ENCODE measurements at places on chromosomes 7 and 10.

DNA sequence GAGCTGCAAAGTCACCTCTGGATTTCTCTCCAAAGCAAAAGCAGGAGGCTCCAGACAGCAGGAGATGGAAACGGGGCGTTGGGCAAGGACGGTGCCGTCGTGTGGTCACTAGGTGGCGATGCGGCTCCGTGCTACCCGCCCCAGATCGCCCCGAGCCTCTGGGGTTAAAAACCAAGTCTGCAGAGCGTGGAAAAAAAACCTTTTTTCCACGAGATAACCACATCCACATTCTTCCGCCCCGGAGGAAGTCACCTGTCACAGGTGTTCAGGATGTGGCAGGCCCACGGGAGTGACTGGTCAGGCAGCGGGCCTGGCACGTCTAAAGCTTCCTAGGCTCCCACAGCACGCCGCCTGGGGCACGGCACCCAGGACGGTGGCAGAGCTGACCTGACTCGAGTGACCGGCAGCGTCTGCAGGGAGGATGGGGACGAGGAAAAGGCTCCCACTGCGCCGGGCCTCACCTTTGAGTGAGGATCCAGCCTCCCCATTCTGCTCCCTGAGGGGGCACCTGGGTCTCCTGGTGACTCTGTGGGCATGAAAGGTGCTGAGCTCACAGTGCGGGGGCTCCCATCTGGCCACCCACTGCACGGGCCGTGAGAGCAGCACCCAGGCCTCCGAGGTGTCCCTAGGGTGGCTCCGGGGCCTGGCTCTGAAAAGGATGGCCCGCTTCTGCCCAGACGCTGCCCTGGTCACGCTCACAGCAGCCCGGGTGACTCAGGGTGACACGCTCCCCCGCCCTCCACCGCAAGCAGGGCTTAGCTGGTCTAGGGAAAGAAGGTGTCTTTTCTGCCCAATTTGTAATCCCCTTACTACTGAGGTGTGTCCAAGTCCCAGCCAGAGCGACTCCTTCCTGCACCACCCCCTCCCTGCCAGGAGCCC is 71.3 kb upstream of the TNRC18 start:
- DNase-seq = peak; percentile 97

- no peak for DNase-seq
Observed at GRCh38 chr10:70562036-70562755, 40.3 kb downstream of the PRF1 start.

GRCh38 chr10:97903128-97904017 is 53.7 kb downstream of the GOLGA7B start:
- DNase-seq = no peak

GRCh38 chr7:69935107-69935506 is 336.8 kb downstream of the AUTS2 start:
- DNase-seq = no peak

GRCh38 chr7:50661345-50662040 is 96.3 kb upstream of the DDC start:
- DNase-seq = no peak

GRCh38 chr10:628386-629045 is 61.0 kb downstream of the DIP2C start:
- no peak for DNase-seq

- no peak for DNase-seq
Observed at GRCh38 chr10:71150796-71151195, 61.6 kb upstream of the UNC5B start.

DNA sequence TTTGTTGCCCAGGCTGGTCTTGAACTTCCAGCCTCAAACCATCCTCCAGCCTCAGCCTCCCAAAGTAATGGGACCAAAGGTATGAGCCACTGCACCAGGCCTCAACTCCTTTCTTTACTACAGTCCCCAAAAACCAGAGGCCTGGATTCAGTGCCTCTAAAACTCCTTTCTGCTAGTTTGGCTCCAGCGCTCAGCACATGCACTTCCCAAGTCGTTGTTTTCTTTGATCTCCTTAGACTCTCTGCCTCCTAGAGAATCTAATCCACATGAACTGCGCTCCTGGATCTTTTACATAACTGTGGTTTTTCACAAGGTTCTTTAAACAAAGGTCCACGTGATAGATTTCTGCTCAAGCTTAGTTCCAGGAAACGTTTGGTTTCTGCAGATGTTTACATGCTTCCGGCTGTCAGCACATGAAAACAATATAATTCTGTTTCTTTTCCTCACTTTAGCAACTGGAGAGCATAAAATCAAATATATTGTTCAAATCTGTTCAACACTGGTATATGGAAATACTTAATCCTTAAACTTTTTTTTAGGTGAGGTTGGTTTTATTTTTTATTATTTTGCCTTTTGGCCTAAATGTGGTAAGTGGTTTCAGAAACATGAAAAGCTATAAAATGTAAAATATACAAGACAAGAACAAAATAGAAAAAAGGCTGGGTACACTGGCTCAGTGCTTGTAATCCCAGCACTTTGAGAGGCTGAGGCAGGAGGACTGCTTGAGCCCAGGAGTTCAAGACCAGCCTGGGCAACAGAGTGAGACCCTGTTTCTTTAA is 270.5 kb upstream of the MKLN1 start:
- peak; percentile 38 for DNase-seq

DNA sequence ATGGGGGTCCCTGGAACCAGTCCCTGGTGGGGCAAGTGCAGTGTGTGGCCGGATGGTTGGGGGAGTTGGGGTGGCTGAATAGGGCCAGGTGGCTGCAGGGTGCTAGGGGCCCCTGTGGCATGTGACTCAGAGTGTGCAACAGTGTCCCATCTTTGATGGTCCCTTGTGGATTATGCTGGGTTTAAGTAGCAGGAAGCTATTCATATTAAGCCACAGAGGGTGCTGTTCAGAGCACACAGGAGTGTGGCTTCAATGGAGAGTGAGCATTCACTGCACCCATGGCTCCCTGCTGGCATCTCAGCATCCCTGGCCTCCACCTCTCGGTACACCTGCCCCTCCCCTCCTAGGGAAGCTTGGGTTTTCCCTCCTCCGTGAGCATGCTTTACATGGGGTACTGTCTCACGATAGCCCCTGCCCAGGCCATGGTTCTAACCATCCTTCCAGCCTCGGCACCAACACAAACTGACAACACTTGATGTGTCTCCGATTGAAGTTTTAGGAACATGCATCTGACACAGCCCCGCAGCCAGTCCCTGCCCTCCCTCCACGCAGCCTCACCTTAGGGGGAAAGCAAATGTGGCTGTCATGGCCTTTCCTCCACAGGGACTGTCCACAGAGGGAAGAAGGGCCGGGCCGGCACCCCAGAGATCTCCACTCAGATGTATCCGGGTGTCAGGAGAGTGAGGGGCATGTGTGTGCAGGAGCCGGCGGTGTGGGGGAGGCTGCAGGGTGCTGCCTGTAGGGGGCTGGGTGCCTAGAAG is 30.4 kb upstream of the PPIF start:
- peak; percentile 66 for DNase-seq

GRCh38 chr7:41817386-41817785 is 114.5 kb upstream of the INHBA start:
- DNase-seq = peak; percentile 45

DNA sequence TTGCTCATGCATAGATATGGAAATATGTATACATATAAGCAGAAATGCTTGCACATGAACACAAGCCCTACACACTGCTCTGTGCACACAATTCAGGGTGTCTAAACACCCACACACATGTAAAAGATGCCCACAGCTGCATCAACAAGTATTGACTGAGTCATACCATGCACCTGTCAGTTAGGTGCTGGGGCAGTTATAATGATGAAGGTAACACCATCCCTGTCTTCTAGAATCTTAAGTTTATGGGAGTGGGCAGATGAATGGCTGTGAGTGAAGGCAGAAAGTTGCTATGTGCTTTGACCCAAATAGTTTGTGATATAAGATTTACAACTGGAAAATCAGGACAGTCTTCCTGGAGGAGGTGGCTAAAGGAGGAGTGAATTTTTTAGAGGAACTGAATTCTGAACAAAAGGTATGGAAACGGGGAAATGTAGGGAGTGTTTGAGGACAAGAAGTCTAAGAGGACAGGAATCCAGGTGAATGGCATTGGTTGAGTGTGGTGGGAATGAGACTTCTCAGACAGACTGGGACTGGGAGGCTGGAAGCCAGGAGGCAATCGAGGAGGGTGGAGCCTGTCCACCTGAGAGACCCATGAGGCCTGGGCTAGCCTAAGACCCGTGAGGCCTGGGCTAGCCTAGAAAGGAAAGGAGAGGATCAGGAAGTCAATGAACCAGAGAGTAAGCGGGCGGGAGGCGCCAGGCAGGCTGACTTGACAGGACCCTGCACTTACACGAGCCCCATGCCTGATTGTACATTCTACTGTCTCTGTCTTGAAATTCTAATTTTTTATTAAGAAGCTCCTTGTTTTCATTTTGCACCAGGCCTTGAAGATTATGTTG is 20.7 kb downstream of the POLL start:
- DNase-seq = no peak

DNA sequence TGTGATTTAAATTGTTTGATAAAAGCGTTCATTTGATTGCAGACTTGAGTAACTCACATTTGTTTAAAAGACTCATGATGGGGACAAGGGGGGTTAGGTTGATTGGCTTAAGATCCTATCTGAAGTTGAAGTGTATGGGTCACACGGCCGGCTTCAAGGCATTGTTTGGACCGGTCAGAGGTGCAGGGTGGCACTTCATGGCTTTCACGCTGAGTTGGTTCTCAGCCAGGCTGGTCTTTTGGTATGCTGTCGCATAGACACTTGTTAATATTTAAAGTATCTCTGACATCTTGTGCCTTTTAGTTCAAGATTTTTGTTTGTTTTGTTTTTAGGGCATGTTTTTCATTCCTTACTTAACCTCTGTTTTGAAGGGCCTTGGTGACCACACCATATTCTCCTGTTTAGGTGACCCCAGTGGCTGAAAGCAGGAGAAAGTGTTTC is 58.1 kb downstream of the CCNY start:
- DNase-seq = no peak

- no peak for DNase-seq
Observed at GRCh38 chr7:122269241-122269640, 35.3 kb downstream of the FEZF1 start.

- no peak for DNase-seq
Observed at GRCh38 chr7:37344886-37345579, 103.6 kb downstream of the ELMO1 start.

GRCh38 chr7:132121987-132122386 is 454.3 kb downstream of the PLXNA4 start:
- no peak for DNase-seq

DNA sequence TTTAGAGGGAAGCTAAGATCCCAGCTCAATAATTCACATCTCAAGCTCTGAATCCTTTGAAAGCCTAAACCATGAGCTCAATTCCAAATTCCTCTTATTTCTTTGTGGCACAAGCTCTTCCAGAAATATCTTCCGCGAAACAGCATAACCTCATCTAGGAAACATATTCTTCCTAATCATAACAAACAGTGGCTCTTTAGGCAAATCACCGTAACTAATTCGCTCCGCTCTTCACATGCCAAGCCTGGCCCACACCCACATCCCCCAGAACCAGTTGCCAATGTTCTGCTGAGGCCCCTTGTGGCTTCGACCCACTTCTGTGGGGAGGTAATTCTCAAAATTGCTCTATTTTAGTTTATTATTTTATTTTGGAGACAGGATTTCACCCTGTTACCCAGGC is 19.2 kb downstream of the GAD2 start:
- DNase-seq = no peak

DNA sequence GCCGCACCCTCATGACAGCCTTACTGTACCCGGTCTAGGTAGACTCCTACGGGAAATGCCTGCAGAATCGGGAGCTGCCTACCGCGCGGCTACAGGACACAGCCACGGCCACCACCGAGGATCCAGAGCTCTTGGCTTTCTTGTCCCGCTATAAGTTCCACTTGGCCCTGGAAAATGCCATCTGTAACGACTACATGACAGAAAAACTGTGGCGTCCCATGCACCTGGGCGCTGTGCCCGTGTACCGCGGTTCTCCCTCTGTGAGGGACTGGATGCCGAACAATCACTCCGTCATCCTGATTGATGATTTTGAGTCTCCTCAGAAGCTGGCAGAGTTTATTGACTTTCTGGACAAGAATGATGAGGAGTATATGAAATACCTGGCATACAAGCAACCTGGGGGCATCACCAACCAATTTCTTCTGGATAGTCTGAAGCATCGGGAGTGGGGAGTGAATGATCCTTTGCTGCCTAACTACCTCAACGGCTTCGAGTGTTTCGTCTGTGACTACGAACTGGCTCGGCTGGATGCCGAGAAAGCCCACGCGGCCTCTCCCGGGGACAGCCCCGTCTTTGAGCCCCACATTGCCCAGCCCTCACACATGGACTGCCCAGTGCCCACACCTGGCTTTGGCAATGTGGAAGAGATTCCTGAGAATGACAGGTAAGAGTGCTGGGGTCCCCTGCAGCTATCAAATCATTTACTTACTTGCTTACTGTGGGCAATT is 8.5 kb upstream of the CHCHD1 start:
- DNase-seq = peak; percentile 66

DNA sequence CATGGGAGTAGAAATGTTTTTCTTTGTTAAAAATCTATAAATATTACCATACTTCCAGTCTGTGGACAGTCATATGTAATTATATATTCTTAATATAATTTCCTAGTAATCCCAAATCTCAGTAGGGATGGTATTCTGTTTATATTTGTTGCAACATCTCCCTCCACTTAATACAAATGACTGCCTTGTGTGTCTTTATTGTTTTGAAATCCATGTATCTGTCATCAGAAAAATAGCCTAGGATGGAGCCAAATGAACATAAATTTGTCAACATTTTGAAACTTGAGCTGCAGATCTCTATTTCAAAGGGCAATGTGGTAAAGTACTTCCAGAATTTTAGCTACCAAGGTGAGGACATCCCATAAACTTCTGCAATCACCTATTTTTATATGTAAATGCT is 290.7 kb downstream of the TSPAN12 start:
- DNase-seq = no peak

DNA sequence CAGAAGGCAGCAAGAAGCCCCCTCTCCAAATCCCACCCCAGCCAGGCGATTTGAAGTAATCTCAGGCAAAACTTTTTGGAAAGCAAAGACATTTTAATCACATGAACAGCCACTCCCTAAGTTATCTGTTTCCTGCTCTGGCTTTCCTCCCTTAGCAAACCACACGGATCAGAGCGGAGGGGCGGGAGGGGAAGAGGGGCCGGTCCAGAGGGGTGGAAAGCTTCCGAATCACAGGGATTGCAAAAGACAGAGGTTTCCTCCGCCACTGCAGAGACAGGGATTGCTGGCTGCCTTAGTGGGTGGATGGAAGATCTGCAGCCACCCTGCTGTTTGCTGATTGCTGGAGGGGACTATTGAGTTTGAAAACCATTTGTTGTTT is 41.2 kb downstream of the ZCCHC24 start:
- peak; percentile 94 for DNase-seq
